ENCODE measurements at places on chromosomes 1 and 21.

- no peak for DNase-seq
Observed at GRCh38 chr1:219149009-219149577, 24.6 kb upstream of the LYPLAL1 start.

DNA sequence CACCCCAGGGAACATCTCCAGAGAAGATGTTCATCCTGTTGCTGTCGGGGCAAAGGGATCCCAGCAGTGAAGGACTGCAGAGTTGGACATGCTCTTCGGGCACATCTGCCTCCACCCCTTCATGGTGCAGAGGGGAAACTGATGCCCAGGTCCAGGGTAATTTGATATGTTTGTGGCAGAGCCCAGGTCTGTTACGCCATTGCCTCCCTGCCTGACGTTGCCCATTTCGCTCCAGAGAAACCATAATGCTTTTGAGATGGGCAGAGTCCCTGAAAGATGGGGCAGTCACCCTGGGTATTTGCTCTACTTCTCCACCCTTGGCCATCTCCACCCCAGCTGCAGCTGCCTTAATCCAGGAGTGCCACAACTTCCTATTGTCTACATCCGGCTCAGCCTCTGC, 290.4 kb upstream of the POU3F1 start:
- DNase-seq = no peak

DNA sequence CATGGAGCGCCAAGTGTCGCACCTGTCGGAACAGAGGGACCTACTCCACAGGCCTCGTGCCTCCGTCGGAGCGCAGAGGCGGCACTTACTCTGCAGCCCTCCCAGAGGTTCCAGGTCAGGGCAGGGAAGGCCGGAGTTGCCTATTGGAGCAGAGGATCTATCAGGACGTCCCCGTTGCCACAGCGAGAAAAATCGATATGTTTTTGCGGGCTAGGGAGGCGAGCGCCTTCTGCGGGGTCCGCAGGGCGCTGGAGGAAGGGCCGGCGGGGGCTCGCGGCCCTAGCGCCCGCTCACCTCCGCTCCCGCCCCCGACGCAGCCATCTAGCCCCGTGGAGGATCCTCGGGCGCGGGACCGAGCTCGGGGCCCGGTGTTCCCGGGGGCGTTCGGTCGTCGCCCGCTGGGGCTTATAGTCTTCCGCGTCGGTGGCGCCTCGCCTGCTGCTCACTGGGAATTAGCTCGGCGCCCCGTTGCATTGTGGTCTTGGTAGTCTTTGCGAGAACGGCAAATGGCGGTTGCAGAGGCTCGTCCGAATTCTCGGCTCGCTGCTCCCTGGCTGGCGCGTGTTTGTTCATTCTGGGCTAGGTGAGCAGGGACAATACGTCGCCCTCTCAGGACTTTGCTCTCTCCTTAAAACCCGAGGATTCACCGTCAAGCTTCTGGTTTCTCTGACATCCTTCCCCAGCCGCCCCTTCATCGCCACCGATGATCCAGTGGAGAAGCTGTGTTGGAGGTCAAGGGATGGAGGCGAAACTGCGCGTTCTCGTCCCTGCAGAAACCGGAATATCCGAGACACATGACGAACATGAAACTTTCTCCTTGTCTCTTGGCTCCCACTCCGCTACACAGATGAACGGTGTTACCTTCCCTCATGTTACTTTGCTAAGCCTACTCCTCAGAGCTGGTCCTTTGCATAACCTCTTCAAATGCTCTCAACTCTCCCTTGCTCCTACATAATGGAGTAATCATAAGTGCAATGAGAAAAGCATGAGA, at the start of gene JTB:
Gene JTB (minus strand): TSS at position 425 of the 991 bp plus-strand sequence. CDS start 422 bp downstream, at position 3.
- peak; percentile 89 for DNase-seq

DNA sequence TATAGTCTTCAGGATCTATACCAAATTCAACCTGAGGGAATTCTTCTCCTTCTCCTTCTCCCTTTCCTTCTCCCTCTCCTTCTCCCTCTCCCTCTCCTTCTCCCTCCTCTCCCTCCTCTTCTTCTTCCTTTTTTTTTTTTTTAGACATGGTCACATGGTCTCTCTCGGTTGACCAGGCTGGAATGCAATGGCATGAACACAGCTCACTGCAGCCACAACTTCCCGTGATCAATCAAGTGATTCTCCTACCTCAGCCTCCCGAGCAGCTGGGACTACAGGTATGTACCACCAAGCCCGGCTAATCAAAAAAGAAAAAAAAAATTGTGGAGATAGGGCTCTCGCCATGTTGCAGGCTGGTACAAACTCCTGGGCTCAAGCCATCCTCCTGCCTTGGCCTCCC, 51.5 kb downstream of the DNAI4 start:
- DNase-seq = no peak

DNA sequence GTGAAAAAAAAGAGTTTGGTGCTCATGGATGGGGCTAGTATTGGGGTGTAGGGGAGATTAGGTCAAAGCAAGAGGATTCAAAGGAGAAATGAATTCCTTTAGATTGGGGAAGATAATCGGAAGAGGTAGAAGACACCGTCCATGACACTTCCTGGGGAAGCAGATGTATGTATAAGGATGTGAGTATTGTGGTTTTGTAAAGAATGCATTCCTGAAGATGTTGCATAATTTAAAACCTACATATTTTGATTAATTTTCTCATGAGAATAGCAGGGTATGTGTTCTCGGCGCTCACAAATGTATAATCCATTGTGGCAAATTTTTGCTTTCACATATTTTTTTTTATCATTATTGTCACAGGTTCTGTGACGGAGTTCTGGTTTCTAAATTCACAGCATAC, 5.5 kb upstream of the LGALS8 start:
- DNase-seq = no peak

- peak; percentile 93 for DNase-seq
Observed at GRCh38 chr1:226816576-226816975, 53.8 kb upstream of the PSEN2 start.

DNA sequence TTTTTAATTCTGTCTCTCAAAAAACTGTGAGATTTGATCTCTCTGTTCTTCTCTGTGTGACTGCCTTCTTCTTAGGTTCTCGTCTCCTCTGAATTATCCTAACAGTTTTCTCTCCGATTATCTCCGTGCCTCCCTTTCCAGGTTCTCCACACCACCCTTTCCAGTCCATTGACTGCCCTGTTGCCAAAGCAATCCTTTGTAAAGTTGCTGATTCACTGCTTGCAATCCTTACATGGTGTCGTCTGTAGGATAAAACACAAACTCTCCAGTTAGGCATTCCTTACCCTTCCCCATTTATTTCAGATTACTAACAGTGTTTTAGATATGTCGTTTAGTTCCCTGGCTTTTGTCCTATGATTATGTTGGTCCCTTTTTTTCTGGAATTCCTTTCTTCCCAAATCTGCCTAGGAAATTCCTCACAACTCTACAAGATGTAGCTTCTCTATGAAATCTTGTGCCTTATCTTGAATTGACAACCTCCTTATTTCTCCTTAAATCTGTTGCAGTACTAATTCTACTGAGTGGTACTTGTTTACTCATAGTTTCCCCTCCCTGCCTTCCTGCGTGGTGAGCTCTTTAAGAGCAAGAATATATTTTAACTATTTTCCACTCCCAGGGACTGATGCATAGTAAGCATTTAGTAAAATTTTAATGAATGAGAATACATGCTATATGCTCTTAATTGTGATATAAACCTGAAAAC, 22.3 kb downstream of the RCOR3 start:
- no peak for DNase-seq

- no peak for DNase-seq
Observed at GRCh38 chr1:175922254-175922881, 179.0 kb upstream of the TNR start.

GRCh38 chr1:196309386-196309785, 298.9 kb downstream of the KCNT2 start:
- peak; percentile 59 for DNase-seq

GRCh38 chr1:109158433-109158832, 44.5 kb downstream of the ELAPOR1 start:
- DNase-seq = peak; percentile 34

DNA sequence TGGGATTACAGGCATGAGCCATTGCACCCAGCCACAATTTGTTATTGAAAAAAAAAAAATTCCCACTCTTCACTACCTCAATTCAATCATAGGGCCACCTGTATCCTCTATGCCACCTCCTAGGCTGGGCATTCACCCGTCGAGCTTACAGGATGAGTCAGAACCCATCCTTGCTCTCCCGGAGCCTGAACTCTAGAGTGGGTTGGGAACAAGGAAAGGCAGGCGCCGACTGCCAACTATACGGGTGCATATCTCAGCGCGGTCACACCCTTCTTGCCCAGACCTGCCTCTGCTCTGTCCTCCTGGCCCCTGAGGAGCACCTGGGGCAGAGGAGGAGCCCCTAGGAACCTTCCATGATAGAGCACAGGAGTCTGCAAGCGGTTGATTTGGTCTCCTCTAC, 21.4 kb upstream of the LBR start:
- peak; percentile 96 for DNase-seq

- DNase-seq = no peak
Observed at GRCh38 chr21:42531771-42532170, 18.1 kb downstream of the SLC37A1 start.

All from PC-3 (cell line).